ENCODE measurements at places on chromosomes 7 and 10.

DNA sequence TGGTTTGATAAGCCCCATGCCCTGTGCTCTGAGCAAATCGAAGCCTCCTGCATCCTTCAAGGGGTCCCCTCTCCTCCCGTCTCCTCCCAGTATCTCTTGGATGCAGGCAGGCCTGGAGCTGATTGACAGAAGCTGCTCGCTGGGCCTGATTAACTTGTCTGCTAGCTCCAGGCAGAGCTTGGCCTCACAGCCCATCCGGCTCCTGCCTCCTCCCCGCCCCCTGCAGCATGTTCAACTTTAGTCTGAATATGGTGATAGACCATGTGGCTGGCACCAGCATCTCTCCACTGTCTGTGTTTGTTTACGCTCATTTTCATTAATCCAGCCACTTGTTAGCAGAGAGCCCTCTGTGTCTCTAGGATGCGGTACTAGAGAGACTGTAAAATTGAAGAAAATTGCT lies 432.2 kb downstream of the DPP6 start:
- DNase-seq: no peak

- no peak for DNase-seq
These were observed 458.5 kb downstream of the GFRA1 start for GRCh38 chr10:115814542-115814941.

GRCh38 chr10:133457100-133457841 lies 3.5 kb downstream of the SCART1 start:
- no peak for DNase-seq

DNA sequence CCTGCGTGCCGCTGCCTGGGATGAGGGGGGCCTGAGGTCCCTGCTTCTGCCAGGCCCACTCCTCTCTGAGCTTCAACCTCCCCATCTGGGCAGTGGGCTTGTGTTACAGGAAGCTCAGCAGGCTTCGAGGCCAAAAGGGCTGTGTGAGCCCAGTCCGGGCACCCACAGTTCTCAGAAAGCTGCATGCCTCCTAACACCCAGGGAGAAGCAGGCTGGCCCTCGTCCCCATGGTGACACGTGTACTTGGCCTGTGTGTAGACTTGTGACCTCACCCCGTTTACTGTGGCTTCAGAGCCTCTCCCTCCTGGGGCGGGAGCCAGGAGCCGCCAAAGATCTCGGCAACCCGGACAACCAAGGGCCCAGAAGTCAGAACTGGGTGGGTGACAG lies 2.2 kb upstream of the GRIFIN start:
- DNase-seq: no peak

GRCh38 chr7:150842018-150842417 lies 10.3 kb upstream of the AOC1 start:
- no peak for DNase-seq

- no peak for DNase-seq
These were observed 642.0 kb upstream of the LRRN3 start for GRCh38 chr7:110448918-110449317.

DNA sequence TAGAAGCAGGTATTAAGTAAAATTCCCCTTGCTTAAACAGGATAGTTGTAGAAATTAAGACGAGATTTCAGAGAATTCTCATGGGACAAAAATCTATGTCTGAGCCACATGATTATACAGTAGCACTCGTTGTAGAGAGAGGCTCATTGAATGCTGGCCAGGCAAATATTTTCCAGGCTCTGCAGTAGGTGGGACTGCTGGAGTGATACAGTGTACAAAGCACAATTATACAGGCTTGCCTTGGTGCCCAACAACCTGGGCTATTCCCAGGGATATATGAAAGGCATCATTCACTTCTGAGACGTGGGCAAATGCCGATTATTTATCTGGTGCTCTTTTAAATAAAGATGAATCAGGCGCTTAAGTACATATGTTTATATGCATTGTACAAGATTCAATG lies 380.6 kb downstream of the PHTF2 start:
- no peak for DNase-seq

DNA sequence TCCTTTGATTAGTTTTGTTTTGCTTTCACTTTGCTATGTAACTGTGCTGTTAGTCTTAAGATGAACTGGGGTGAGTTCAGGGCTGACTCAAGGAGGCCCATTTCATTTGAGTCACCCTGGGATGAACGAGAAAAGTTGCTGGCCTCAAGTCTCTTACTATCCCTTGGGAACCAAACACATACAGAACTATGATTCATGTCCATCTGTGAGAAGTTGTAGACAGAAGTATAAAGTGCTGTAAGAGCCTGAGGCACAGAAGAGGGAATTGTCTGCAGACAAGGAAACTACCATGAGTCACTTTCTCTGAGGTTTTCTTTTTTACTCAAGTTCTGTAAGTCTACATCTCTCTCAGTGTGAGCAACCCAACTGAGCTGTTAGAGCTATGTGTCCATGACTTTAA lies 179.8 kb upstream of the CSTF2T start:
- DNase-seq: no peak

GRCh38 chr10:114491933-114492332 lies 87.6 kb upstream of the AFAP1L2 start:
- DNase-seq: no peak

GRCh38 chr10:112375721-112376395 lies 1.9 kb downstream of the ACSL5 start:
- no peak for DNase-seq

DNA sequence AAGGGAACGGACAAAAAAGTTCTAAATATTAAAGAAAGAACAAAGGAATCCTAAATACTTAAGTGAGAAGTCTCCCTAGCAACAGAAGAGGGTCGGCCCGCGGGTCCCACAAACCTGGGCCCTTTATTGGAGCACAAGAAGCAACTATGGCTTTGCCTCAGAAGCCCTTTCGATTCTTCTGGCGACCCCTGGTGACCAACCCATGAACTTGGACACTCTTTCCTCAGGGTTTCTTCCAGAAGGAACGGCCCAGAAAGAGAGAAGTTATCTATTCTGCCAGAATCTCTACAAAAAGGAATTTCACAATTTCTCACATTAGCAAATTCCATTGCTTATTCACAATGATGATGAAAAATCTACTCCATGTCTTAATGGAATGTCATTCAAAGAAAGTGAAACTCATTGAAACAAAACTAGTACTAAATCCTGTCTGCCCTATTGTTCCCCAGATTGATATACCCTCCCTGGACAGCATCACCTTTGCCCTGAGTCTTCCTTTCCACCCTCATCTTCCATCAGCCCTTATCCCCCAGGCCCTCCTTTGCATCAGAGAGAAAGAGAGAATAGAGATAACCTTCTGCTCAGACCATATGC lies 43.7 kb downstream of the CPVL start:
- peak; percentile 75 for DNase-seq
